Nucleus accumbens (tissue), 56 donors: ENCODE measurements at places on chromosomes 3 and 15.

DNA sequence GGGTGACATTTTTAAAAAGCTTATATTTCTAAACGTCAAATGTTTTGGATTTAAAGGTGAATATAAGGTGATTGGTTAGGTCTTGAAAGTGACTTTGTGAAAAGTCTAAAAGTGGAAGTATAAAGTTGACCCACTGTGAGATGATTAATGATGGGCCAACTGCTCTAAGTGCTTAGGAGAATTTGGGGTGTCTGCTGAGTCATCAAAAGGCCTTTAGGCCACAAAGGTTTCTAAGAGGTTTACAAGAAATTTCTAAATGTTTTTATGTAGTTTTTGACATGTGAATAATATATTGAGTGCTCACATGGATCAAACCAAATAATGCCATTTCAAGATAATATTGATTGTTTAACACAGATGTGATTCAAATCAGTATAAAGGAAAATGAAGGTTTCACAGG, 39.2 kb upstream of the SLC2A2 start:
- DNase-seq, result no peak

GRCh38 chr3:178847190-178847589, 224.4 kb downstream of the ZMAT3 start:
- DNase-seq, result no peak

DNA sequence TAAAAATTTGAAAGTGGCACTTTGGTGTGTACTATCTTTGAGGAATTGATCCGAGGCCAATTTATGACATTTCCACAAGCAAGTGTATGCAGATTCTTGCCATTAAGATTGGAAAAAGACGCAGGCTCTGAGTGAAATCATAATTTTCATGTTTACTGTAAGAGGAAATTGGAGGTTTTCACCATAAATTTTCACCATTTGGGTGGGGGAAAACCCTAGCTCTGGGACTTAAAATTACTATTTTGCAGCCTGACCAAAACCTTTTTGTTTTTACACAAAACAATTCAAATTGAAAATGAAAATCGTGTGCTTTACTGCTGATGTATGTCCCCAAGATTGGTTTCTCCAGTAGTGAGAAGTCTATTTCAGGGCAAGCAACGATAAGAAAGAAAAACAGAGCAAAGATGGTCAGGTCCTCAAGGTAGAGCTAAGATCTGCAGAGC, 282.6 kb downstream of the FOXP1 start:
- DNase-seq, result no peak

DNA sequence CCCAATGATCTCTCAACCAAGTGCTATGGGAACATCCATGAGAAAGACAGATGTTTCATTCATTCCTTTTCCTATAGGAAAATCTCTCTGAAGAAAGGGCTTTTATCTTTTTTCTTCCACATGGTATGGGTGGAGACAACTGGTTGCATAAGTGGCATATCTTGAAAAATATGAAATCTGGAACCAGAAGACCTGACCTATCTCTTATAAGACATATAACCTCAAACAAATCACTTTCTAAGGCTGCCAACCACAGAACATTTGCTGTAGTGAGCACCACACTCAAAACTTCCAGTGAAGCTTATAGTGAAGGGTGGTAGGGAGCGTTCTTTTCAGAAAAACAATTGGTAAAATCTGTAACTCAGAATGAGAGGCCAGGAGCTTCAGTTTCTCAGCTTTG, 58.5 kb downstream of the SHQ1 start:
- DNase-seq, result no peak
